Fibroblast of mammary gland (primary cell): ENCODE measurements at places on chromosomes 13 and 19.

GRCh38 chr13:61277088-61277487 lies 138.6 kb downstream of the PCDH20 start:
- DNase-seq, result no peak

DNA sequence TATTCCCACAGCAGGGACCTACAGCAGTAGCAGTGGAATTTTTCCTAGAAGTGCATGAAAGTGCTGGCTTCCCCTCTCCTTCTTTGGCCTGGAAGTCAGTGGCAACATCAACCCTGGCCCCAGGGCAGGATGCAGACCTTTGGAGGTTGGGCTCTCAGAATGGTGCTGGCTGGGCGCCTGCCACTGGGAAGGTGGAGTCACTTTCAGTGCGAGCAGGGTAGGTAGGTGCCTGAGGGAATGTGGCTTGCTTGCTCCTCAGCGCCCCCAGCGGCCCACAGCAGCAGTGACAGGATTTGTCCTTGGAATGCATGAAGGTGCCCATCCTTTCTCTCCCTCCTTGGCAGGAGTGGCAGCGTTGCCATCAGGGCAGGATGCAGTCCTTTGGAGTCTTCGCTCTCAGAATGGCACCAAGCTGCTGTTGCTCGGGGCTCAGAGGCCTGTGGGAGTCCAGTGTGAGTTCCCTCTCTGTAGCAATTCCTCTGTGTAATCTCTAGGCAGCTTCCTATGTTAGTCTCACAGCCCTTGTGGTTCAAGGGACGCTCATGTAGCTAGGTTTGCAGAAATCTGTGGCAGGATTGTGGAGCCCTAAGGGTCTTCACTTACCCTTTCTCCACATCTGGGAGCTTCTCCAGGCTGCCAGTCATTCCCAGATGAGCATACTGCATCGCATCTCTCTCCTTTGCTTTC lies 354.4 kb upstream of the DACH1 start:
- no peak for DNase-seq

DNA sequence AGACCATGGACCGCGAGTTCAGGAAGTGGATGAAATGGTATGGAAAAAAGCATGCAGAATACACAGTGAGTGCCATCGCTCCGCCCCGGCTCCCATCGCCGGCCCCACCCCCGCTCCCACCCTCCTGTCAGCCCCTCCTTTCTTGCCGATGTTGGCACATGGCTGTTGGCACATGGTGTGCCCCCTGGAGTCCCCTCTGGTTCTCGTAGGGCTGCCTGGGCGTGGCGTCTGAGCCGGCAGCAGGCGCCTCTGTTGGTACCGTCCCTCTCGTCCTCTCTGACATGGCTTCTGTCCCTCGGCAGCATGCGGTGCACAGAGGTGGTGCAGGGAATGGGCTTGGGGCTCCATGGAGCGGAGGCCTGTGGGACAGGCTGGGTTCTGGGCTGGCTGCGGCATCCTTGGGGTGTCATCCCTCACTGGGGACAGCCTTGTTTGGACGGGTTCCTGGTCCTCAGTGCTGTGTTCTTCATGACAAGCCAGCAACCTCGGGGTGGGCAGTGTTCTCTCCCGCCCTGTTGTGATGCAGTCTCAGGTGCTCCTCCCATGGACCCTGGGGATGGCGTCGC lies 30.9 kb downstream of the DOT1L start:
- DNase-seq, result no peak

- DNase-seq, result peak; percentile 42
These were observed 919 bp downstream of the GTF3A start for GRCh38 chr13:27425158-27425917.

DNA sequence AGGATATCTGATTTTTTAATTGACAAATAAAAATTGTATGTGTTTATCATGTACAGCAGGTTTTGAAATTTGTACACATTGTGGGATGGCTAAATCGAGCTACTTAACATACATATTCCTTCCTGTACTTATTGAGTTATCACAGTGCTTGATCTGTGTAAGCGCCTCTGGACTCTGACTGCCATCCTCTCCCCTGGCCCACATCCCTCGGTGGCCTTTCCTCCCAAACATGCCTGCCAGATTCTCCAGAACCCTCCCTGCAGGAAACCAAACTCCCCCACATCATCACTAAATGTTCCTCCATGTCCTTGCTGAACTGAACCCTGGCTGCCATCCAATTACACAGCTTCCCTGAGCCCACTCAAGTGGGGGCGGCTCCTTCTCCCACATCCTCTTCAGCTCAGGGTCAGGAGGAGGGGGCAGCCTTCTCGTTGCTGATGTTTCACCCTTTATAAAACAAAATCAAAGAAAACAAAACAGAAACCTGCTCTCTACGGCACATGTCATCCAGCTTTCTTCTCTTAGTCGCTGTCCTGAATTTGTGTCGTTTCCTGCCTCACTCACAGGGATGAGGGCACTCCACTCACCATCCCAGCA lies 97.1 kb upstream of the SPATA13 start:
- peak; percentile 34 for DNase-seq

GRCh38 chr13:63297163-63297562 lies 1881.5 kb upstream of the PCDH20 start:
- no peak for DNase-seq
